NCI-H510A (cell line): ENCODE measurements at places on chromosomes 6 and 20.

- peak; percentile 77 for DNase-seq
Measured at GRCh38 chr6:93416571-93417420, 2.6 kb downstream of the EPHA7 start.

DNA sequence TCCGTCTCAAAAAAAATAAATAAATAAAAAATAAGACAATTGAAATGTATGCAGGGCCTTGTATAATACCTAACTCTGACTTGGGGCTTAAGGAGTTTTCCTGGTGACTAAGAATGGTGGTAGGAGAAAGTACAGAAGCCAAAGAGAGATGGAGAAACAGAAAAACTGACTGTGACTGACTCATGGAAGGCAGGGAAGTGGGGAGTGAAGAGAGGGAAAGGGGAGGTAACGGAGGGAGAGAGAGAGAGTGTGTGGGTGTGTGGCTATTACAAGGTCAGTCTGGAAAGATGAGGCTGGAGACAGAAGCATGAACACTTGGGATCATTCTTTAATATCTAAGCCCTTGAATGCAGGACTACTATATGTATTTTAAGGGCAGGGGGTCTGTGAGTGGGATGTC is 38.5 kb downstream of the SNRNP48 start:
- no peak for DNase-seq

- no peak for DNase-seq
Measured at GRCh38 chr6:67411036-67411435, 1224.0 kb upstream of the ADGRB3 start.

- peak; percentile 37 for DNase-seq
Measured at GRCh38 chr6:108897371-108897770, 49.1 kb downstream of the ARMC2 start.

DNA sequence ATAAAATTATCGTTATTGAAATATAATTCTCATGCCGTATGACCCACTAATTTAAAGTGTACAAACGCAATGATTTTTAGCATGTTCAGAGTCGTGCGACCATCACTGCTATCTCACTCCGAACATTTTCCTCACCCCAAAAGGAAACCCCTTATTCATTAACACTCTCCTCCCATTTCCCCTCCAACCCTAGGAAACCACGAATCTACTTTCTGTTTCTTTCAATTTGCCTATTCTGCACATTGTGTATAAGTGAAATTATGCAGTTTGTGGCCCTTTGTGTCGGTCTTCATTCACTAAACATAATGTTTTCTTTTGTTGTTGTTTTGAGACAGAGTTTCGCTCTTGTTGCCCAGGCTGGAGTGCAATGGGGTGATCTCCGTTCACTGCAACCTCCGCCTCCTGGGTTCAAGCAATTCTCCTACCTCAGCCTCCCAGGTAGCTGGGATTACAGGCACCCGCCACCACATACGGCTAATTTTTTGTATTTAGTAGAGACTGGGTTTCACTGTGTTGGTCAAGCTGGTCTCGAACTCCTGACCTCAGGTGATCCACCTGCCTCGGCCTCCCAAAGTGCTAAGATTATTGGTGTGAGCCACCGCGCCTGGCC is 99.7 kb upstream of the ZNF217 start:
- DNase-seq = no peak

- DNase-seq = no peak
Measured at GRCh38 chr20:31355981-31356380, 12.4 kb upstream of the DEFB118 start.

DNA sequence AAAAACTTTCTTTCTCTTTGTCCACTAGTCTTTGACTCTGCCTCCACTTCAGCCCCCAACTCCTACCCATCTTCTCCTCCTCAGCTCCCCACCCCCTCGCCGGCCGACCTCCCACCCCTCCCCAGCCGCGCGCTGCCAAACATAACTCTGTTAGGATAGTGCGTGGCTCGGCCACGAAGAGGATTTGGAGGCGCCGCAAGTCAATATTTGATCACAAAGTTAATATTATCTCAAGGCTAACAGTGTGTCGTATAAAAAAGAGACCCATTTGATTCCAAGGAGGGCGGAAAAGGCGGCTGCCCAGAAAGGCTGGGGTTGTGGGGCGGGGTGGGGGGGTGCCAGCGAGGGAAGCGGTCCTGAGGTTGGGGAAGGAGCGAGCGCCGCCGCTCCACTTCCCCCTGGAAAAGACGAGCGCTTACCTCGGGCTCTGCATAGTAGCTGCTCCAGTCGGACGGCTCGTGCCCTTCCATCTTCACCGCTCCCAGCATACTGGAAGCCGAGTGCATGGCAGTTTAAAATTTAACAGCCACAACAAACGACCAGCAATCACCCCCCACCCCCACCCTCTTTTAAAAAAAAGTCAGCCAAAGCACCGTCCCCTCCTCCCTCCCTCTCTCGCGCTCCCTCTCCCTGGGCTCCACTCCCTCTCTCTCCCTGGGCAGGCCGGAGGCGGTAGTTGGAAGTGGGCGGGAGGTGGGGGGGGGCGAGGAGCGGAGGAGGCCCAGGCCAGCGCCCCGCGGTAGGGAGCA is 425 bp downstream of the FOXA2 start:
- DNase-seq = peak; percentile 97

GRCh38 chr6:144316862-144317195 is 31.7 kb downstream of the UTRN start:
- no peak for DNase-seq

DNA sequence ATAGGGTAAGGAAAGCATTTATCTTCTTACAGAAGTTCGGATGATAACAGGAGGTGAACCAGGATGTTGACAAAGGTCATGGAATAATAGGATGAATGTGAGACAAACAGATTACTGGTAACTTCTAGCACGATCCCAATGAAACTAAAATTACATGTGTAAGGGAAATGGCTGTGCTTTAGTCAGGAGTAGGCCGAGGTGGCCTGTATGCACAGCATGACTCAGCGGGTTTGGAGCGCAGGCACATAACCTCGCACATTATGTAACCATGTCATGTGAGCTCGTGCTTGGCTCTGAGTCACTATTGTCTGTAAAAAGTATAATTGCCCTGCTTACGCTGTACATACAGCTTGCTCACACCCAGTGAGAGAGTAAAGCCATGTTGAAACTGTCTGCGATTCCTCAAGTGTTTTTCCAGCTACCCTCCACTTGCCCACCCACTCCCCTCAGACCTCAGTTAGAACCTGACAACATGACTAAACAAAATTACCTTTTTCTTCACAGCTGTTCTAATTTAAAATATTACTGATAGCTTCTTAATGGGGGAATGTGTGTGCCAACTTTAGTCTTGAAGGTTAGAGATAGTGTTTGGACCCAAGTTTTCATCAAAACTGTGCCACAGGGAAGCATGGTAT is 8.2 kb downstream of the CYB5R4 start:
- DNase-seq = no peak

DNA sequence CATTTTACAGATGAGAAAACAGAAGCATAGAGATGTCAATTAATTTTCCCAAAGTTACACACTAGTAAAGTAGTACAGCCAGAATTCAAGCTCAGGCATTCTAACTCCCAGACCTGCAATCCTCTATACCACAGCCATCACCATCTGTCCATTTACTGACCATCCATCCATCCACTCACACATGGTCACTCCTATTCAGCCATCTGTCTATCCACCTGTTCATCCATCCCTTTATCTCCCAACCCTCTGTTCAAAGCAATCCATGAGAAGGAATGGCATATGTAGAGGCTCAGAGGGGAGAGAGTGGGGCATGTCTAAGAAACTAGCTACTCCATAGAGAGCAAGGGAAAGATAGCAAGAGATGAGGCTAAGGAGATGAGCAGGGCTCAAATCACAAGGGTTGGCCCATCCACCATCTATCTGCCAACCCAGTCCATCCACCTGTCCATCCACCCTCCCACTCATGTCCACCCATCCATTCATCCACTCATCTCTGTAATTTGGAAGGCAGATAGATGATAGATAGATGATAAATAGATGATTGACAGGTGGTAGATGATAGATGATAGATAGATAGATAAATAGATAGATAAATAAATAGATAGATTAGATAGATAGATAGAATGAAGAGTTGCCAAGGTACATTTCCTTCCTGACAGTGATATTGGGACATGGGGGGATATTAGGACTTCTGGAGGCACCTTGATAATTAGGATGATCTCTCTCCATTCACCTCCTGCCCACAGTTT is 12.2 kb upstream of the C6orf132 start:
- DNase-seq = no peak

DNA sequence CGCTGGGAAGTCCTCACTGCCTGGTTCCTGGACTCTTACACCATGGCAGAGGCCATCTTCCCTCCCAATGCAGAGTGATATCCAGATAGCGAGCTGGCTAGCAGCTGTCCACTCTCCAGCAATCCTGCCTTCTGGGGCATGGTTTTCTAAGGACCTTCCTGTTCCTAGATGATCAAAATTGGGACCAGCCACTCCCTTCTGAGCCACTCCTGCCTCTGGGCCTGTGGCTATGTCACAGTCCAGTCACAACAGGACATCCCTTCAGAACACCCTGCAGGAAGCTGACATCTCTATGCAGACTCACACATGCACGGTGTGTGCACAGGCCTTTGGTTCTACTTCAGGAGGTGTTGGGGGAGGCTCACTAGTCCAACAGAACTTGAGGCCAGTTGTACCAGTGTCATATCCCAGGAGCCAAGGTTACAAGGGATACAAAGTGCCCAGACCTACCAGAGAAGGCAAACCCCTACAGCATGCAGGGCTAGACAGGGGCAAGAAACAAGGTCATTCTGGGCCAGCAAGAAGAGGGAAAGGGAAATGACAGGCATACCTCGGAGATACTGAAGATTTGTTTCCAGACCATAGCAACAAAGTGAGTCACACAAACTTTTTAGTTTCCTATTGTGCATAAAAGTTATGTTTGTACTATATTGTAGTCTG is 2.7 kb upstream of the MCCD1 start:
- DNase-seq = no peak

GRCh38 chr20:49270177-49270576 is 7.7 kb downstream of the ZNFX1 start:
- DNase-seq = no peak

- no peak for DNase-seq
Measured at GRCh38 chr20:38658879-38659596, 57.4 kb downstream of the ARHGAP40 start.

- no peak for DNase-seq
Measured at GRCh38 chr6:95266537-95267258, 310.6 kb upstream of the MANEA start.

GRCh38 chr20:33719277-33719988 is 677 bp downstream of the PXMP4 start:
- no peak for DNase-seq

- DNase-seq = no peak
Measured at GRCh38 chr6:146915671-146916127, 288.5 kb upstream of the STXBP5 start.

GRCh38 chr6:34514593-34515472 is 41.3 kb downstream of the SPDEF start:
- no peak for DNase-seq

DNA sequence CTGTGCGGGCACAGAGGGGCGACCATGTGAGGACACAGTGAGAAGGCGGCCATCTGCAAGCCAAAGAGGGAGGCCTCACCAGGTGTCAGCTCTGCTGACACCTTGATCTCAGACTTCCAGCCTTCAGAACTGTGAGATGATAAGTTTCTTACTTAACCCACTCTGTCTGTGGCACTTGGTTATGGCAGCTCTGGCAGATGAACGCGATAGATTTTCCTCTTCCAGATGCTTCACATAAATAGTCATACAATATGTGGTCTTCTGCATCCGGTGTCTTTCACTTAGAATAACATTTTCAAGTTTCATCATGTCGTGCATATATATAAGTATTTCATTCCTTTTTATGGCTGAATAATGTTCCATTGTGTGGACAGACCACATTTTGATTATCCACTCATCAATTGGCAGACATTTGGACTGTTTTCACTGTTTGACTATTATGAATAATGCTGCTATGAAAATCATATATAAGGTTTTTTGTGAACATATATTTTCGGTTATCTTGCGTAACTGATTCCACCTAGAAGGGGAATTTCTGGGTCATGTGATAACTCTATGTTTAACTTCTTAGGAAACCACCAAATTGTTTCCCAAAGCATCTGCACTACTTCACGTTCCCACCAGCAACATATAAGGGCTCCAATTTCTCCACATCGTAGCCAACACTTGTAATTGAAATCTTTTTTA is 30.2 kb downstream of the PRR18 start:
- DNase-seq = no peak

DNA sequence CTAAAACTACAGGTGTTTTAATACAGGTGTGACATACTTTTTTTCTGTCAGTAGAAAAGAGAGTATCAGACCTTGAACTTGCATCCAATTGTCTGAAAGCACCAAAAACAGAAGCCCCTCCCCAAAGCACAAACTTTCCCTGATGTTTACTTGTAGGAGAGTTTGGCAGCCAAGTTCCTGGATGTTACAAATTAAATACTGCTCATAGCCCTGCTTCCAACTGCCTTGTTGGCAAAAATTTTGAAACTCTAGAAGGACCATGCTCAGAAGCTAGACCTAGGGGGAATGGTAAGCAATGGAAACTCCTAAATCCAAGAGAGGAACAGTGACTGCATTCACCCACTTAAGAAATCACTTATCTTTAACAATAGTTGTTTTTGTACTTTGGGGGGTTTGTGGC is 17.0 kb upstream of the ARG1 start:
- no peak for DNase-seq

DNA sequence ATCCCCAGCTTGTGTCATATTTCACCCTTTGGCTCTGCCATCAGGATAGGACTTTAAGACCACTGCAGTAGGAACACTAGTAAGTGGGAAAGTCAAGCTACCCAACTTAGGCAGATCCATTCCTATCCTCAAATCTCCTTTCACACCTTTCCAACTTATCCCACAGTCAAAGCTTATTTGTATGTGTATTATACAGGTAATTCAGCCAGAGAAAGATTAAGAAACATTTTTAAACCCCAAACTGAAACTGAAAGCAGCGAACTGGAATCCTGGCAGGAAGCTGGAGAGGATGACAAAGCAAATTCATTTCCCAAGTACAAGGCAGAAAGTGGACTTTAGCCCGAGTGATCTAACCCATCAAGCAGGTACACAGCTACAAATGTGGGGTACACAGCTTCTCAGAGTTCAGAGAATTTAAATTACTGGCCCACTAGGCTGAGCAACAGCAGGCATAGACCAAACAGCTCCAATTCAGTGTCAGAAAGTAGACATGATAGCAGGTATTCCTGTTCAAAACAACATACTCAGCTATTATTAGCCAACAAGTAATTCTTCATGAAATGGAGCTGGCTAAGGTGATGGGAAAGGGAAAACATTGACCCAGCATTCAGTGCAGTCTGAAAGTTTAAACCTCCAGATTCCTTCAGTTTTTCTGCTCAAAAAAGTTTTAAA is 39.1 kb downstream of the ILRUN start:
- no peak for DNase-seq

DNA sequence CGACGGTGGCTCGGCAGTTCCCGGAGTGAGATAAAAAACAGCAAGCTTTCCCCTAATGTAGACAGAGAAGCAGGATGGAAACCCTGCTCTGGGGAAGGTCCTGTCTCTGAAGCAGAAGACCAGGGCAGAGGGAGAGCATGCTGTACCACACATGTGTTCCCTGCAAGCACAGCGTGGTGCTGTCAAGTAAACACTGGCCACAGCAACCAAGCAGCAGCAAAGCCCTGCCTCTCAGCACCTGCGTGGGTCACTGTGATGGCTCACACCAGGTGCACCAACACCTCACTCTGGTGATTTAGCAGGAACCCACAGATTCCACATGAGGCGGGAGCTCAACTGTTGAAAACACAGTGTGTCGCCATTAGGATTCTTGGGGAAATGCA is 65.2 kb upstream of the TXNDC5 start:
- no peak for DNase-seq

- no peak for DNase-seq
Measured at GRCh38 chr6:133741375-133741861, 147.5 kb upstream of the TCF21 start.
